ENCODE measurements at places on chromosomes 12 and 14.

- no peak for DNase-seq
- no peaks in the 10 kb centered on the region for H3K4me1 ChIP-seq
- H3K27me3 ChIP-seq, result peaks cover 9% of the 10 kb centered on the region
- no peaks in the 10 kb centered on the region for H3K36me3 ChIP-seq
- H3K27ac ChIP-seq, result no peak overlapping the region
These were observed 96.1 kb downstream of the ZFC3H1 start for GRCh38 chr12:71567537-71567936.

- peak overlapping the region; percentile 54 for H3K27ac ChIP-seq
- DNase-seq, result no peak
- no peaks in the 10 kb centered on the region for H3K27me3 ChIP-seq
These were observed 375.5 kb upstream of the RGS6 start for GRCh38 chr14:71556730-71557129.

DNA sequence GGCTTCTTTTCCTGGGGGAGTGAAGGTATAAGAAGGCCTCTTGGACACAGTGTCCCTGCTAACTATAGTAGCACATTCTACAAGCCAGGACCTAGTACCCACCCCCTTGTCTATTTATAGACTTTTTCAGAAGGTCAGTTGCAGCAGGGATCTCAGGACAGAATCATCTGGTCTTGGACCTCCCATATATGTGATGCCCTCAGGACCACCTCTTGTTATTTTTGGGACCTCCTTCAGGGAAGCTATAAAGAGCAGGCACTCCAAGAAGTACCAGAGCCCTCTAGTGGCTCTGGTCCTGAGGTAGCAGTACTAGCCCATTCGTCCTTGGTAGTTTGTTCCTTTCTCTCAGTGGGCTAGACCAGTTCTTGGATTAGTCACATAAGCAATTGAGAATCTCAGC, 4.3 kb downstream of the COQ10A start:
- no peaks in the 10 kb centered on the region for H3K27me3 ChIP-seq
- peaks cover 15% of the 10 kb centered on the region for H3K4me1 ChIP-seq
- no peak overlapping the region for H3K4me3 ChIP-seq
- peaks cover 55% of the 10 kb centered on the region for H3K36me3 ChIP-seq
- DNase-seq, result no peak
- no peak overlapping the region for H3K27ac ChIP-seq

DNA sequence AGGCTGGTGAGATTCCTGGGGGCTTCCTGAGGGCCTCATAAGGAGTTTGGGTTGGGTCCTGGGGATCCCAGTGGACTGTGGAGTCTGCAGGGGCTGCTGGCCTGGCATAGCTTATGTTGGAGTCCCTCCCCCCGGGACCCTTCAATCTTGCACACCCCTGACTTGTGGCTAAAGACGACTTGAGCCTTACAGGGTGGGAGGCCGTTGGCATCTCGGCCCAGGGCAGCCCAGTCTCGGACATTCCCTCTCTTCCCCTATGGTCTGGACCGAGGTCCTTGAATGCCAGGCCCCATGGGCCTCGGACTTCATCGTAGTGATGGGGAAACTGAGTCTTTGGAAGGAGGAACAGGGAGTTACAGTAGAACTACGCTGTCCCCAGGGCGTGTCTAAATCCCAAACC, 12.5 kb downstream of the RTL1 start:
- no peaks in the 10 kb centered on the region for H3K36me3 ChIP-seq
- H3K27me3 ChIP-seq, result peaks cover 10% of the 10 kb centered on the region
- H3K27ac ChIP-seq, result no peak overlapping the region
- DNase-seq, result no peak

GRCh38 chr14:98819867-98820206, 452.2 kb downstream of the BCL11B start:
- no peak for DNase-seq
- no peak overlapping the region for H3K4me3 ChIP-seq
- H3K27ac ChIP-seq, result no peak overlapping the region

DNA sequence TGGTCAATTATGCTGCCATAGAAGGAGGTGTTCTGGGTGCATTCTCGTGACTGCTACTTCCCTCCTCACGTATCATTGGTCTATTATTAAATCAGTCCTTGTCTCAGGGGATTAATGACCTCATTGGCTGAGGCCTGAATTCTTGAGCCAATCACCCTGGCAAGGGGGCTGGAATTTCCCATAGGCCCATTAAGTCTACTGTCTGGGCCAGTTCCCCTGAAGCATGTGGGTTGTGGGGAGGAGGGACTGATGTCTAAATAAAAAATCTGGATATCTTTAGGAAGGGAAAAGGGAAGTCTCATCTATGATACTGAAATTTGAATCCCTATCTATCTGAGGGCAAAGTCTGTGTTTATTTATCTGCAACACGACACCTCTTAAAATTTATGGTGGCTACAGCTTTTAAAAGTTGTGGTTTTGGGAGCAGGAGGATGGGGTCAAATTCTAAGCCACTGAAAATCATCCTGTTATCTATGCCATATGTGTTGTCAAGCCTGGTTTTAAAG, 71.9 kb downstream of the DYRK2 start:
- DNase-seq, result no peak
- H3K27me3 ChIP-seq, result no peaks in the 10 kb centered on the region
- no peak overlapping the region for H3K4me3 ChIP-seq
- H3K27ac ChIP-seq, result no peak overlapping the region

GRCh38 chr12:46214668-46215436, 54.0 kb downstream of the SLC38A1 start:
- no peaks in the 10 kb centered on the region for H3K27me3 ChIP-seq
- peak; percentile 90 for DNase-seq
- peaks cover 85% of the 10 kb centered on the region for H3K36me3 ChIP-seq
- H3K4me1 ChIP-seq, result peaks cover 95% of the 10 kb centered on the region
- peak overlapping the region; percentile 85 for H3K27ac ChIP-seq

DNA sequence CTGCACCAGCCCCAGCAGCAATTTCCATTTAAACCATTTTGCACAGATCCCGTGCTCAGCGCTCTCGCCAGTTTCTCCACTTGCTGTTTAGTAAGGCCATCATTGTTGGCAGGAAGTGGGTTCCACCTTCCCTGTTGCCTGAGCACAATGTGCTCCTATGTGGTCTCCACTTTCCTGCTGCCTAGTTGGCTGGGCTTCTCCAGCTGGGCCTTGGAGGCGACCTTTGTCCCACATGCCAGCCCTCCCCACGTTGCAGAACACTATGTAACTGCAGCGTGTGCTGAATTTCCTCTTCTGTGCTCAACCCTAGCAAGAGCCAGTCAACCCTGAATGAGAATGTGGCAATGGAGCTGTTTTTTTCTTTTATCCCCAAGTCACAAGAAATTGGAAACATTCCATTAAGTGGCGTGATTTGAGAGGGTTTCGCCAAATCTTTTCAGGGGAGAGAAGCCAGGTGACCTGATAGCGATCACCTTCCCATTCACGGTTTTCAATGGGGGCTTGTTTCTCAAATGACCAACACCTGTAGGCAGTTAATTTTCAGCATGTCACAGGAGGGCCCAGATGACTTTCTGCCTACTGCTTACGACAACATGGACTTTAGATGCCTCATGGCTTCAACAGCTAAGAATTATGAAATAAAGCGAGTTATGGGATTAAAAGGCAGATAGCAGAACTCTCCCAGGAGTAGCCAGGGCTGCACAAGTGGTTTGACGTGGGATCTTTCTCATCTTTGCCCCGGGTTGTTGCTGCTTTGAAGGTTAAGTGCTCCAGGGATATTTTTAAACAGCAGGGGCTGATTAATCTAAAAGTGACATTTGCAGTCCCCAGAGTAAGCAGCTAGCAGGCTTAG, at the start of gene ACACB:
Gene ACACB (plus strand): TSS at position 830 of the 853 bp plus-strand sequence. CDS start 22,819 bp downstream, outside the sequence.
- DNase-seq, result no peak
- no peaks in the 10 kb centered on the region for H3K27me3 ChIP-seq
- H3K27ac ChIP-seq, result no peak within 1 kb of the TSS
- peaks cover 18% of the 10 kb centered on the region for H3K4me1 ChIP-seq

GRCh38 chr14:51351997-51352396, 112.0 kb downstream of the TMX1 start:
- H3K27ac ChIP-seq, result no peak overlapping the region
- no peaks in the 10 kb centered on the region for H3K36me3 ChIP-seq
- H3K4me3 ChIP-seq, result no peak overlapping the region
- no peaks in the 10 kb centered on the region for H3K27me3 ChIP-seq
- no peaks in the 10 kb centered on the region for H3K4me1 ChIP-seq

GRCh38 chr12:17456486-17456885, 633.5 kb downstream of the RERGL start:
- H3K4me1 ChIP-seq, result no peaks in the 10 kb centered on the region
- no peaks in the 10 kb centered on the region for H3K36me3 ChIP-seq
- H3K4me3 ChIP-seq, result no peak overlapping the region
- H3K27me3 ChIP-seq, result no peaks in the 10 kb centered on the region
- H3K27ac ChIP-seq, result no peak overlapping the region
- DNase-seq, result no peak

DNA sequence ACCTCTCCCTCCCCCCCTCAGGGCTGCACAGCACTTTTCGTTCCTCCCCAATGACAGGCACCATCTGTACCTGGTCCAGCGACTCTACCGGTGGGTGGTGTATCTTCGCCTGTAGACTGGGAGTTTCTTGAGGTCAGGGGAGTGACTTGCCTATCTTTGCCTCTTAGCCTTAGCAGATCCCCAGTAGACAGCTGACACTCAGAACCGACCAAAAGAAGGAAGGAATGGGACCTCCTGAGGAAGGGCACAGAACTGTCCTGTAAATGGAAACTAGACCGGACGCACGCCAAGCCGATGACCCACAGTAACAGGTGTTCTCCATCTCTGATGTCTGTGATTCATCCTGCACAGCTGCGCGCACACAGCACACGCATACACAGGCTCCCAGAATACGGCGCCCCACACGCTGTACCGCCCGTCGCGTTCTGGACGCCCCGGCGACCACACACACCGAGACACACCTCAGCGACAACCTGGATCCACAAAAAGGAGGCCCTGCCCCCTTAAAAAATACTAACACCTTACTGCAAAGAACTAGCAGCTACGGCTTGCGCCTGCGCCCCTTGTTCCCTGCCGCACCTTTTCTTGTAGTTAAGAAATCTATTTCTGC, 673 bp upstream of the TTC9 start:
- DNase-seq, result peak; percentile 65
- peaks cover 18% of the 10 kb centered on the region for H3K36me3 ChIP-seq
- H3K4me1 ChIP-seq, result peaks cover 45% of the 10 kb centered on the region
- H3K27me3 ChIP-seq, result no peaks in the 10 kb centered on the region
- H3K4me3 ChIP-seq, result peak overlapping the region; percentile 91

GRCh38 chr12:50960130-50960529, 7.8 kb downstream of the HIGD1C start:
- peaks cover 10% of the 10 kb centered on the region for H3K4me1 ChIP-seq
- DNase-seq, result no peak
- no peak overlapping the region for H3K27ac ChIP-seq
- H3K4me3 ChIP-seq, result no peak overlapping the region

DNA sequence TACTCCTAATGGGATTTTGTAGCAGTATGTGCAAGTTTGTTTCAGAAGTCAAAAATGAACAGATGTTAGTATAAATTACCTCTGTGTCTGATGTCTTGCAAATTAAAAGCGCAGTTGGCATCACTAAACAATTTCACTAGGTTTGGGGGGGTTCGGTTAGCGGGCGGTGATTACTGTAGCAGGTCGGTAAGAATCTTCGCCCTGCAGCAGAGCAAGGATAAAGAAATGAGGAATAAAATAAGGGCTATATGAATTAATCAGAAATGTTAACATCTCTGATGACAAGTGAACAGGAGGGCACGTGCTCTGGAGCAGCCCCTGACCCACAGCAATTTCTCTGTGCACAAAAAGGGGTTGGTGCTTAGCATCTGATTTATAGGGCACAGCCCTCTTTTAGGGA, 43.6 kb upstream of the VSX2 start:
- no peaks in the 10 kb centered on the region for H3K4me1 ChIP-seq
- H3K27me3 ChIP-seq, result no peaks in the 10 kb centered on the region
- DNase-seq, result no peak

DNA sequence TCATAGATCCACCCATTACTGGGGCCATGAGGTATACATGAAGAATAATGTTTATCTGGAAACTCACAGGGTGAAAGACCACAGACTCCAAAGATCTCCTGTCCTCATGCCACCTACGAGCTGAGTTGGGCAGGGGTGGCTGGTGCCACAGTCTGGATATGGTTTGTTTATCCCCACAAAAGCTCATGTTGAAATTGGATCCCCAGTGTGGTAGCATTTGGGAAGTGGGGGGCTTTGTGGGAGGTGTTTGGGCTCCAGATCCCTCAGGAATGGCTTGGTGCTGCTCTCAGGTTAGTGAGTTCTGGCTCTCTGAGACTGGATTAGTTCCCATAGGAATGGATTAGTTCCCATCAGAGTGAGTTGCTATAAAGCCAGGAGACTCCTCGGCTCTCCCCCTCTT, 192.3 kb upstream of the FSCB start:
- H3K27ac ChIP-seq, result no peak overlapping the region
- H3K27me3 ChIP-seq, result no peaks in the 10 kb centered on the region
- no peak overlapping the region for H3K4me3 ChIP-seq

- no peak for DNase-seq
- no peaks in the 10 kb centered on the region for H3K27me3 ChIP-seq
- no peak overlapping the region for H3K27ac ChIP-seq
- no peak overlapping the region for H3K4me3 ChIP-seq
- no peaks in the 10 kb centered on the region for H3K36me3 ChIP-seq
These were observed 455.1 kb downstream of the RAD51B start for GRCh38 chr14:68274725-68275124.

- H3K27ac ChIP-seq, result peak overlapping the region; percentile 67
- DNase-seq, result no peak
- H3K4me1 ChIP-seq, result peaks cover 39% of the 10 kb centered on the region
- peak overlapping the region; percentile 75 for H3K4me3 ChIP-seq
- peaks cover 4% of the 10 kb centered on the region for H3K36me3 ChIP-seq
These were observed 944 bp downstream of the TXNRD1 start for GRCh38 chr12:104216521-104216924.
